ENCODE measurements at places on chromosomes 13 and 19. TPM values are rescaled to one million over a fixed set of nuclear protein-coding genes. Genes with fewer than 3 reads are reported as not detected.

WASF3 gene
- not detected for total RNA-seq

BRCA2 gene
- 4.3 TPM for total RNA-seq

MYADM gene
- 296 TPM for total RNA-seq

PGLYRP2 gene
- 0.28 TPM for total RNA-seq

GPC5 gene
- total RNA-seq, result not detected

ZNF541 gene
- 2.0 TPM for total RNA-seq

SIGLECL1 gene
- total RNA-seq, result not detected

GRCh38 chr19:33376941-33377557 is 3.5 kb downstream of the CEBPG start:
- H3K4me1 ChIP-seq, result peaks cover 20% of the 10 kb centered on the region
- H3K27ac ChIP-seq, result no peak overlapping the region
- no peaks in the 10 kb centered on the region for H3K27me3 ChIP-seq
- peaks cover 12% of the 10 kb centered on the region for H3K36me3 ChIP-seq

- H3K27me3 ChIP-seq, result no peaks in the 10 kb centered on the region
- no peaks in the 10 kb centered on the region for H3K36me3 ChIP-seq
- no peak for DNase-seq
- H3K27ac ChIP-seq, result no peak overlapping the region
- H3K4me3 ChIP-seq, result no peak overlapping the region
- no peaks in the 10 kb centered on the region for H3K4me1 ChIP-seq
Measured at GRCh38 chr13:34322743-34323074, 504.8 kb downstream of the RFC3 start.

GRCh38 chr13:114076329-114077090 is 55.9 kb downstream of the RASA3 start:
- H3K4me3 ChIP-seq, result no peak overlapping the region
- H3K4me1 ChIP-seq, result peaks cover 72% of the 10 kb centered on the region
- H3K36me3 ChIP-seq, result peaks cover 54% of the 10 kb centered on the region
- DNase-seq, result no peak

DNA sequence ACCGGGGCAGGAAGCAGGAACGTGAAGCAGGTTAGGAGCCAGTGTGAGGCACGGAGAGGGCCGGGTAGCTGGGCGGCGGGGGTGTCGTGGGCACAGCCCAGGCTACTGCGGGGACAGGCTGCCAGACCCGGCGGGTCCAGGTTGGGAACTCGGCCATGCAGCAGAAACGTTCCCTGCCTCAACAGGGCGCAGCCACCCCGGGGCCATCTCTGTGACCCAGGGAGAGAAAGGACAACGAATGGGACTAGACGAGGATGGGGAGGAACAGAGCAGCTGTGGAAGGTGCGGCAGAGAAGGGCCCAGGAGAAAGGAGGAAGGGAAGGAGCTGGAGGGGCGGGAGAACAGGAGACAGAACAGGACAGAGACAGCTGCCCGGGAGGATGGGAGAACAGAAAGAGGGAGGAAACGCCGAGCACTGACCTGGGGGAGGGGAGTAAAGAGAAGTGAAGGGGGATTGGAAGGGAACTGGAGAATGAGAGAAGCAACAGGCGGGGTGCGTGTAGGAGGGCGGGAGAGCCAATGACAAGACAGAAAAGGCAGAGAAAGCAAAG is 12.9 kb upstream of the GARIN5A start:
- DNase-seq, result no peak
- H3K4me3 ChIP-seq, result no peak overlapping the region
- no peak overlapping the region for H3K27ac ChIP-seq
- peaks cover 12% of the 10 kb centered on the region for H3K4me1 ChIP-seq
- H3K36me3 ChIP-seq, result no peaks in the 10 kb centered on the region

DNA sequence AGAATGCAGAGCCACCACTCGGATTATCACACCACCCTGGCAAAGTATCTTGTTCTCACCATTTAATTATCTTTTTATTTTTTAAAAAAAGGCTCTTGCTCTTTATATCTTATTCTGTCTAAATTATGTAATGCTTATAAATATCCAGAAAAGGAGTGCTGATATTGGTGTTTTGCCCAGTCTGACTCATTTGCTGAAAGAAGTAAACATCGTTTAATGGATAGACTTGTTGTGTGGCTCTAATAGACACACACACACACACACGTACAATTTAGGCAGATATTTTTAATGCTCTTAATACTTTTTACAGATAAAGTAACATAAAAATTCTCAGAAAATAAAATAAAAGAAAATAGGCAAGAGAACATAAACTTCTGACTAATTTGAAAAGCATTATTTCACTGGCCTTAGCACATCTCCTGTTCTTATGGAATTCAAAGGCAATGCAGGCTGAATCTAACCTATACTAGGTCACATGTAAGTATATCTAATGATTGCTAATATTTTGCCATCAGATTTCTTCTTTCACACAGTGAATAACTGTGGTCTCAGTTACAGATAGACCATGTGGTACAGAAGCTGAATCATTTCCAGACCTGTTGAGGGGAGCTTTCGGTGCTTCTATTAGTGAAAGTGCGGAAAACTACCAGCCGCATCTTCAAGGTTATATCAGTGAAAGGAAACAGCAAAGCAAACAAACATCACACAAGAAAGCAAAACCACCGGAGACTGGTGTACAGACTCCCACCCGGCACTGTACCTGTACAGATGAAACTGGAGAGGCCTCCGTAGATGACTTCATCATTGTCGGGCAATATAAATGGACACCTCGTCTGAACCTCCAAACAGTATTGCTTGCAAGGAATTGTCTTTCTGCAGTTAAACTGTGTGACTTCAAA is 642.1 kb upstream of the ARGLU1 start:
- H3K4me3 ChIP-seq, result no peak overlapping the region
- no peak for DNase-seq
- no peaks in the 10 kb centered on the region for H3K4me1 ChIP-seq
- no peak overlapping the region for H3K27ac ChIP-seq

GRCh38 chr19:51698296-51698695 is 5.2 kb downstream of the SPACA6 start:
- H3K27ac ChIP-seq, result no peak overlapping the region
- DNase-seq, result no peak
- H3K27me3 ChIP-seq, result peaks cover 2% of the 10 kb centered on the region
- H3K36me3 ChIP-seq, result no peaks in the 10 kb centered on the region
